NCI-H510A (cell line): ENCODE measurements at places on chromosomes 3 and 15.
A peak's percentile ranks its signal among the peaks of the same experiment; 100 is the strongest.

DNA sequence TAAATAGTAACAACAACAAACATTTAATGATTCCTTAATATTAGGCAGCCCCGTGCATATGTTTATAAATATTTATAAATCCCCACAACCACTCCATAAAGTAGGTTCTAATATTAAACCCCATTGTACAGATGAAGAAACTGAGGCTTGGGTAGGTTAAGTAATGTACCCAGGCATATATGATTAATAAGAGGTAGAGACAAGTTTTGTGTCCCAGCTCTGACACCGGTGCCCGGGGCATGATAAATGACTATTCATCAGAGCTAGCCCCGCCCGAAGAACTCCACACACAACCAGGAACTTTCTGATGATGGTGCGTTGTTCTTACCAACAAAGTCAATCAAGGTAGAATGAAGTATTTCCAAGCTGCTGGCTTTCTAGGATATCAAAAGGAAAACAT is 19.4 kb downstream of the CDCP1 start:
- DNase-seq = no peak

- DNase-seq = no peak
Observed at GRCh38 chr15:66884115-66884622, 181.2 kb upstream of the SMAD3 start.

DNA sequence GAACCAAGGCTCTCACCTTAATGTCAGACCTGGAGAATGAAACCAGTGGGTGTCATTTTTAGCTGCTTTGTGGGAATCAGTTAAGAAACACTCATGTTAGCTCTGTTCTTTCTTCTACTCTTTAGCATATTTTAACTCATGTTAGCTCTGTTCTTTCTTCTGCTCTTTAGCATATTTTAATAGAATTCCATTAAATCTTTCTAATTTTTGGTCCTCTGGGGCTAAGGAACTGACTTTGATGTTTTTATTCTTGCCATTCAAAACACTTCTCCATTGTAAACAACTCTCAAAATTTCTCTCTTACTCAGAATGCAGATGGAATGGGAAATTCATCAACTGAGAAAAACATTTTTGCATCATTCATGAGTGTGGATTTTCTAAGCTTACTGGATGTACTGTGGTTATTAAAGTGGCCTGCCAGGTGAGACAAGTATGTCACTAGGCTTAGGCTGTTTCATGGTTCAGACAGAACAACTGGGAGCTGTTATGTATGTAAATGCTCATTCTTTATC is 680.6 kb downstream of the ROBO2 start:
- no peak for DNase-seq

GRCh38 chr3:100090669-100091005 is 23.7 kb downstream of the FILIP1L start:
- DNase-seq = no peak

- no peak for DNase-seq
Observed at GRCh38 chr15:52005748-52006701, 13.0 kb upstream of the MAPK6 start.

DNA sequence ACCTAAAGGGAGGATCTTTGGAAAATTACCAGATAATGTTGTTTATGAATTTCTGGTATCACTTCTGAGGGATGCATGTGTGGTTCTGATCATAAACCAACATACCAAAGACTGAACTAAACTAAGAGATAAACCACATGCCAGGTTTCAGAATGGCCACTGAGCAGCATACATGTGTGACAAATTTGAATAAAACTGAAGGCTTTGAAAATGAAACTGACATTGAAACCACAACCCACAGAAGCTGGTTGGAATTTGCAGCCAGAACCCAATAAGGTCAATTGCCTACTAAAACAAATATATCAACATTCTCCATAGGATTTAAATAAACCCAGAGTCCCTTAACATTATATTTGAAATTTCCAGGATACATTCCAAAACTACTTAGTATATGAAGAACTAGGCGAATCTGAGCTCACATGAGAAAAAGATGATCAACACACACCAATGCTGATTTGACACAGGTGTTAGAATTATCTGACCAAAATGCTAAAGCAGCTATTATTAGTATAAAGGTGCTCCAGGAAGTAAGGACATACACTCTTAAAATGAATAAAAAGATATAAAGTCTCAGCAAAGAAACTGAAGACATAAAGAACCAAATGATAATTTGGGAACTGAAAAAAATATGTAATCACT is 125.0 kb downstream of the ZNF280D start:
- DNase-seq = no peak

GRCh38 chr3:114427285-114428043 is 133.6 kb downstream of the TIGIT start:
- no peak for DNase-seq

- no peak for DNase-seq
Observed at GRCh38 chr15:79496838-79497237, 64.7 kb downstream of the MINAR1 start.

DNA sequence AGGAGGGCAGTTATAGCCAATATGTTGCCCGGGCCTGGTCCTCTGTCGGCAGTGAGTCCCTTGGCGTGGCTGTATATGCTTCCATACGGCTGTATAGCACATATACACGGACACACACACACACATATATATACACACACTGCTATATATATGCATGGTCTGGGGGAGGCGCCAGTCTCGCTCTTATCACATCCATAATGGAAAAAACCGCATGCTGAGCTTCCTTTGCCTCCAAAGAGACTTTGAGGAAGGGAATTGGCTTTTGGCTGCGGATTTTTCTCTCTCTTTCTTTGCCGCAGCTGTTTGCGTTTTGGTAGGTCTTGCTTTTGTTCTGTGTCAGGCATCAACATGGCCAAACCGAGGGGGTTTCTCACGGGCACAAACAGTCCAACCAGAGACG is 11.3 kb upstream of the TMEM115 start:
- no peak for DNase-seq

GRCh38 chr3:184757022-184757651 is 45.3 kb upstream of the MAGEF1 start:
- peak; percentile 86 for DNase-seq

DNA sequence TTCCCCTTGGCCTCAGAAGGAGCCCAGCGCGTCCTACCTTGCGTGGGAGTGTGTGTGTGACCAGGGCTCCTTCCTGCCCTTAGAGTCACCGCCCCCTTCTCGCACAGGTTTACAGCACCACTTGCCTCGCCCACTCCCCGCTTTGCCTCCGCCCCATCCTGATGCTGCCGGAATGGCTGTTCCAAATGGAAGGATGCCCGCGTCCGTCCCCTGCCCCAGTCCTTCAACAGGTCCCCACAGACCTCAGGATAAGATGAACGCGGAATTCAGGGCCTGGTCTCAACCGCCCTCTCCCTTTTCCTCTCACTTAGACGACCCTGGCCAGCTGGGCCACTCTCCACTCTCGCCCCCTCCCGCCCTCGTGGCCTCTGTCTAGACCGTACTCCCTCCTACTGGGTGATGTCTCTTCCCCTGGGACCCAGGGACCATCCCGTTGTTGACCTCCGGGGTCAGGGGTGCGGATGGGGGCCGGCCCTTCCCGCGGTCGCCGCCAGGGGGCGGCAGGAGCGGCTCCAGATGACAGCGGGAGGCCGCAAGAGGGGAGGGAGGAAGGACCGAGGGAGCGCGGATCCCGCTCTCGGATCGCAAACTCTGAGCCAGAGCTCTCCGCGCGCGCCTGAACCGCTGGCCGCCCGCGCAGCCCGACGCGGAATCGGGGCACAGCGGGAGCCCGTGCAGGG is at the start of gene THSD4:
THSD4 (plus strand) TSS at position 585 of the 680 bp plus-strand sequence.
- peak; percentile 49 for DNase-seq

- no peak for DNase-seq
Observed at GRCh38 chr3:157523814-157524213, 20.6 kb upstream of the VEPH1 start.

DNA sequence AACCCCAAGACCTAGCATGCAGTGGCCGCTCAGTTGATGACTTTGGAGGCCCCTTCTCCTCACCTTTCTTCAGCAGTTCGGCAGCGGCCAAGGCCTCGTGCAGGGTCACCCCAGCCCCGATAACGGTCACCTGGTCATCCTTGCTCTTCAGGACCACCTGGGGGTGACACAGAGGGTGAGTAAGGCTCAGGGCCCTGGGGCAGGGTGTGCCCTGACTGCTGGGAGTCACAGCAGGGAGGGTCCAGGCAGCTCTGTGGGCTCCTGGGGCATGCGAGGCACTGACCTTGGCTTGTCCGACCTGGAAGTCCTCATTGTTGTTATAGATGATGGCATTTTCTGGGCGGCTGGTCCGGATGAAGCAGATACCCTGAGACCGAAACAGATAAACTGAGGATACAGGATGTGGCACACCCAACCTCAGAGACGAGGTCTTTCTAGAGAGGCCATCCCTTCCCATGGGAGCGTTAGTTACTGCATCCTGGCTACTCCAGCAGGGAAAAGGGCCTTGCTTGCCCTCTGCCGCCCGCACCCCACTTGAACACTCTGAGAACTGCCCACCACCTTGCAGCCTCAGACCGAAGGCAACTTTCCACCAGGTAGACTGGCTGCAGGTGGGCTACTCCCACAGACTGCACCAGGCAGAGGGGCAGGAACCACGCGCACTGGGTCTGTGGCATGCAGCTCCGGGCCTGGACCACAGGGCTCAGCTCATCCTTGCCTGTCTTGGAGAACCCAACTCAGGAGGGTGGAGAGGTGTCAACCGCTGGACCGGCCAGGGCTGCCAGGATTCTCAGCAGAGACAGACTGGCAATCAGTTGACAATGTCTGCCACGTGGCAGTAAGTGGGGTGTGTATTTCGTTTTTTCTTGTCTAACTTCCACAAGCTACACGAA is 27.6 kb downstream of the TKT start:
- DNase-seq = no peak

- DNase-seq = no peak
Observed at GRCh38 chr3:197545571-197545970, 10.2 kb downstream of the BDH1 start.

DNA sequence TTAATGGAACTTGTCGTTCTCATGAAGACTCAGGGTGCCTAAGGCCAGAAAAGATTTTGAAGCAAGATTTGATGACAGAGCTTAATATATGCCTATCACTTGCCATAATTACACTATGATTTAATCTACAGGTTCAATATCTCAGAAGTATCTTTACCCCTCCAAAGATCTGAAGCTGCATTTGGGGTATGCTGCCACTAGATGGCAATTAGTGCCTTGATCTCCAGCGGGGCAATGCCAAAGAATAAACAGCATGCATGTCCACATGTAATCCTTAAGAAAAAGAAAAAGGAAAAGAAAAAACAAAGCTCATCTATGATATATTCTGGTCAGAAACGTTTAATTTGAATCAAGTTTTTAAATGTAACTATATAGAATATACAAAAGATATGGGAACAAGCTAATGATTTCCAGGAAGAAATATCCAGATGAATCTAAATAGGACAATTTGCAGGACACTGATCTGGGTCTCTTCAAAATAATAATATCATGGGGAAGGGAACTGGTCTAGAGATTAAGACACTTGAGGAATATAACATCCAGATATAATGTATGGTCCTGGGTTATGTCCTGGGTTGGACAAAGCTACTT is 55.0 kb upstream of the SOX14 start:
- DNase-seq = no peak

DNA sequence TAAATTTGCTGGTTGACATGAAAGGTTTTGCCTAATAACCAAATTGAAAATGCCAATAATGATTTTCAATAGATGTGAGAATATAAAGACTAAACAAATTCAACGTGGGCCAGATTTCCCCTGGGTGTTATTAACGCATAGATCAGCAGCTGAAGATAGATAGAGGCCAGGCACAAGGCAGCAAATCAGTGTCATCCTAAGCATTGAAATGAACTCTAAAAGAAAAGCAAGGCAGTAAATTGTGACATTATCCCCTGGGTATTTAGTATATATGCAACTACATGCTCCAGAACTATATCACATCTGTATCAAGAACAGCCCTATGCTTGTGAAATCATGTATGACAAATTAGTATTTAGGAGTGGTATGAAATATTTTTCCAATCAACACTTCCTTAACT is 167.1 kb upstream of the EPHA3 start:
- DNase-seq = no peak

GRCh38 chr3:150449169-150449721 is 41.1 kb downstream of the TSC22D2 start:
- no peak for DNase-seq

GRCh38 chr3:190644766-190645165 is 130.9 kb downstream of the IL1RAP start:
- no peak for DNase-seq

DNA sequence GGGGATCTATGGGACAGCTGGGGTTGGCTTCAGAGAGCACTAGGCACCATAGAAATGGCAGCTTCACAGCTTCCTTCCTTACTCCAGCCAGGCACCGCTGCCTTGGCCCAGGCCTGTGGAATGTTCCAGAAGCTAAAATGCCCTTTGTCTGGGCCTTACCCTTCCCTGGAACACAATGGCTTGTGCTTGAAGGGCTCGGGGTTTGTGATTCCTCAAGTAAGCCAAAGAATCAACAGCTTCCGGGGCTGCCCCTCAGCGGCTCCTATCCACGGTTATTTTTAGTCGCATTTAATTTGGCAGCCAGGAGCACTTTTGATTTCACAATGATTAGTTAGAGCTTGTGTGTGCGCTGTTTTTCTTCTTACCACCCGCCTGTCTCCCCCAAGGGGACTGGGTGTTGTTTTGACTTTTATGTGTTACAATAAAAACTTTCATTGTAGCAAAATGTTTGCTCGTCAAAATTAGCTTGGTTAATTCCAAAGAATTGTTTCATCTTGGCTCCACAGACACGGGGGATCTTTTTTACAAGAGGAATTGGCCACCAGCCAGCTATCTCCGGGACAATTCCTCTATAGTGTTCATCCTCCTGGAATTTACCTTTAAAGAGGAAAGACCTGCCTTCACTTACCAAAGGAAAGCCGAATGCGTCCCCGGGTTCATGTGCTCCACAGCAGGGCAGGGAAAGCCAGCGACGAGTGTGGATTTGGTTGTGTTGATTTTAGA is 73.8 kb downstream of the TLE3 start:
- DNase-seq = no peak

DNA sequence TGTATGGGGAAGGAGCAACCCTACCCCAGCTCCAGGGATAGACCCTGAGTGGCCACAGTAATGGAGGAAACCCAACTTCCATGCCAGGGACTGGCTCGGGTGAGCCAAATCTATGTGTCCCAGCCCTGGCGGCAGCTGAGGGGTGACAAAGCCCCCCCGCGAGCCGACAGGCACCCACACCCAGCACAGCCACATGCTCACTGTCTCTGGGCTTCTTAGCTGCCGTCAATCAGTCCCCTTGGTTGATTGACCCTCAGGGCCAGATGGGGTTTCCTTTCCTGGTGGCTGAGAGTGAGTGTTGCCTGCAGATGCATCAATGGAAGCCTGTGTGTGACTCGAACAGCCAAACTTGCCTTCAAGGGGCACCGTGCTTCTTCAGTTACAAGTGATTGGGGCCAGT is 2.1 kb upstream of the OCA2 start:
- DNase-seq = no peak

GRCh38 chr3:196638861-196639482 is 522 bp upstream of the NRROS start:
- no peak for DNase-seq
